ELR (cell line): ENCODE measurements at places on chromosomes 13 and 19.

DNA sequence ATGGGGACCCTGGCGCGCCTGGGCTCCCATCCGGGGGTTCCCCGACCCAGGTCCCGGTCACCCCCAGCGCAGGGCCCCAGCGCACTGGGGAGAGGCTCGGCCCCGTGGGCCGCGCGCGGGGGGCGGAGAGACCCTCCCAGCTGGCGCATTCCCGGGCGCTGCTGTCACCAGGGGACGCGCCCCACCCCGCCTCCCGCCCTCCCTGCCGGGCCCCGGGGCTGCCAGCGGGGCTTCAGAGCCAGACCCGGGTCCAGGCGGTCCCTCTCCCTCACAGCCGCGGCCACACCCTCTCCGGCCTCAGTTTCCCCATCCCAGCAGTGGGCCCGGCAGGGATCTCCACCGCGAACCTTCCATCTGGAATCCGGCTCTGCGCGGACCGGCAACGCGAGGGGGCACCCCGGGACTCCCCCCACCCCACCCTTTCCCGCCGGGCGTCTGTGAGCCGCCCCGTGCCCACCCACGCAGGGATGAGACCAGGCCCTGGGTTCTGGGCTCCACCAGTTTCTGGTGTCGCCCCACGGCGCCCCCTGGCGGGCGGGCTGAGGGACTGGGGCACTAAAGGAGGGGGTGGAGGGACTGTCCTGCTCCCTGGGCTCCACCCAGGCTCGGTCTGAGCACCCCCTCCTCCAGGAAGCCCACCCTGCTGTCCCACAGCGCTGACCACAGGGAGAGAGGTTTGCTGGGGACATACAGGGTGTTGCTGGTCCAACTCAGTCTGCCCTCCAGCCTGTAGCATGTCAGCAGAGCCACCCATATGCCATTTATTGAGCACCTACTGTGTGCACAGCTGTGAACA lies 878 bp upstream of the ADAMTSL5 start:
- peak; percentile 59 for DNase-seq

GRCh38 chr13:77298426-77298825 lies 28.5 kb downstream of the MYCBP2 start:
- no peak for DNase-seq

- DNase-seq: no peak
Observed at GRCh38 chr19:34732612-34733211, 1.3 kb upstream of the ZNF181 start.

- DNase-seq: no peak
Observed at GRCh38 chr19:29045679-29046254, 167.2 kb downstream of the UQCRFS1 start.

DNA sequence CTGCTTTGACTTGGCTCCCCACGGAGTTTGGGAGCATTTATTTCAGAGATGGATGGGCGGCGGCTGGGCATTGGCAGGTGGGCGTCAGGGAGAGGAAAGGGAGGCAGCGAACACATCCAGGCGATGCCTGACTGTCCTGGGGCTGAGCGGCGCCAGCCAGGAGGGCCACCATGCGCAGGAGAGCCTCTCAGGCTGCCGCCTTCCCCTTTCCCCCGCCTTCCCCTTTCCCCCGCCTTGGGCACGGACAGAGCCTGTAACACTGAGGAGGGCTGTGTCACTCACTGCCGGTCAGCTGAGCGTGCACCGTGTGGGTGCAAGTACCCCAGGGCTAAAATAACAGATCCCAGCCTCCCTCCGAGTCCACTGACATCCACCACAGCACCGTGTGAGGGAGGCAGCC lies 11.4 kb downstream of the MCF2L start:
- no peak for DNase-seq

DNA sequence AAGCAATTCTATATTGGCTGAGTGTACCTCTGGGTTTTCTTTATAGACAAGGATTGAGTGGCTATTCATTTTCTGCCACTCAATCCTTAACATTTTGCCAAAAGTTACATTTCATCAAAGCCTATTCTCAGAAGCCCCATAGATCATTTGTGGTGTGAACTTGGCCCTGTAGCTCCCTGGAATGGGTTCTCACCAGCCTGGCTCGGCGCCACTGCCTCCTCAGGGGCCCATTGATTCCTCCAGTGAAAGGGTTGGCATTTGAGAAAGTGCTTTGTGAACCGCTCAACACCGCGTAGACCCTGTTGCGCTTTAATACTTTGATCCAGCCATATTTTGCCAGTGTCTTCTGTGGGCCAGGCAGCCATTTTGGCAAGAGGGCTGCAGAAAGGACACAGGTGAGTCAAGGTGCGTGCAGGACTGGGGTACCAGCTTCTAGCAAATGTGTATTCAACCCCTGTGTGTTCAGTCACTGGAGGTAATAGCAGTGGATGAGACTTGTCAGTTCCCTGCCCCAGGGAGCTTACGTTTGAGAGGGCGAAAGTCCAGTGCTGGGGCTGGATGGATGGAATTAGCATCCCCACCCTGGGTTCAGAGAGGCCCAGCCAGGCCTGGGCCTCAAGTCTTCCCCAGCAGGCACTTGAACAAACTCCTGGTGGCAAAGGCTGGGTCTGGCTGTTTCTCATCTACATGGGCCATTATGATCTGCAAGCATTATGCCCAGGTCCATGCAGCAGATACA lies 3.8 kb downstream of the RAB8A start:
- no peak for DNase-seq

GRCh38 chr19:28530406-28531035 lies 682.4 kb downstream of the UQCRFS1 start:
- DNase-seq: no peak

DNA sequence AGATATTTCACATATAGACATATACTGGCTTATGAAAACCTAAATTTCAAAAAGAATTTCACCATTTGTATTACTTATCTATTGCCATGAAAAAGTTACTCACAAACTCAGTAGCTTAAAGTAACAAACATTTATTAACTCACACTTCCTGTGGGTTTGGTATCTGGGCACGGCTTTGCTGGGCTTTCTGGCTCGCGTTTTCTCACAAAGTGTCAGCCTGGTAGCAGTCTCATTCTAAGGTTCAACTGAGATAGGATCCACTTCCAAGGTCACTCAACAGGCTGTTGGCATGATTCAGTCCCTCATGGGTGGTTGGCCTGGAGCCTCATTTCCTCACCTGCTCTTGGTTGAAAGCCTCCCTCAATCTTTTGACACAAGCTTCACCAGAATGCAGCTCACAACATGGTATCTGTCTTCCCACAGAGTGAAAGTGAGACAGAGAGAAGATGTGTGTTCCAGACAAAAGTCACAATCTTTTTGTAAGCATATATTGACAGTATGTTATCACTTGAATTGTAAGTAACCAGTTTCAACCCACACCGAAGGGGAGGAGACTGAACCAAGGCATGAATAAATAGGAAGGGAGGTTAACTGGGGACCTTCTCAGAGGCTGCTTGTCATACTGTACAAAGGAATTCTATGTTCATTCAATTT lies 1065.8 kb upstream of the SPRY2 start:
- DNase-seq: peak; percentile 6

DNA sequence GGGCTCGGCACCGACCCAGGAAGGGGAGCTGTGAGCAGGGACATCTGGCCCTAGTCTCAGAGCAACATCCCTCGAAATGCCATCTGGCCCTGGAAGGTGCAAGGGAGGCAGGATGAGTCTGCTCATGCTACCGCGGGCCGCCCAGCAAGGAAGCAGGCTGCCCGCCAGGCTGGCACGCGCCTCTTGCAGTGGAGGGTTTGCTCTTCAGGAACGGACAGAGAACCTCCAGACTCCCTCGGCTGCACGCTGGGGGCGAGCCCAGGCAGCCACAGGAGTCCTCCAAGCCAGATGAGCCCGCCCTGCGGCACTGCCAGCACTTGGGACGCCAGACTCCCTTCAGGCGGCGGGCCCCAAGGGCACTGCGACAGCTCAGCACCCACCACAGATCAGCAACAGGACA lies 10.1 kb upstream of the ATP8B3 start:
- DNase-seq: no peak

DNA sequence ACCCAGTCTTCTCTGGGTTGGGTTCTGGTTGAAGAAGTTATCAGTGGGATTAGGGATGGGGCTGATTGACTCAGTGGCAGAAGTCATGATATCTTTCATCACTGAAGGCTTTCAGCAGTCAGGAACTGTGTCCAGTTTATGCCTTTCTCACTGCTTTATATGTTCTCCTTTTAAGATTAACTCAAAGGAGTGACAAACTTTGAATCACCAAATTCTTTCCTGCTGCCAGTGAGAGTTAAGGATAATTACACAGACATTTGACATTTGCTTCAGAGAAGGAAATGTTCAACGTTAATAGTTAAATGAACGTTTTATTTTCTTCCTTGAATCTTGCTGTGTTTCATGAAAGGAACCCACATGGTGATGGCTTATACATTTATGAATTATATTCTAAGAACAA lies 41.0 kb upstream of the CNMD start:
- no peak for DNase-seq

GRCh38 chr19:27767234-27767633 lies 1445.7 kb downstream of the UQCRFS1 start:
- no peak for DNase-seq

DNA sequence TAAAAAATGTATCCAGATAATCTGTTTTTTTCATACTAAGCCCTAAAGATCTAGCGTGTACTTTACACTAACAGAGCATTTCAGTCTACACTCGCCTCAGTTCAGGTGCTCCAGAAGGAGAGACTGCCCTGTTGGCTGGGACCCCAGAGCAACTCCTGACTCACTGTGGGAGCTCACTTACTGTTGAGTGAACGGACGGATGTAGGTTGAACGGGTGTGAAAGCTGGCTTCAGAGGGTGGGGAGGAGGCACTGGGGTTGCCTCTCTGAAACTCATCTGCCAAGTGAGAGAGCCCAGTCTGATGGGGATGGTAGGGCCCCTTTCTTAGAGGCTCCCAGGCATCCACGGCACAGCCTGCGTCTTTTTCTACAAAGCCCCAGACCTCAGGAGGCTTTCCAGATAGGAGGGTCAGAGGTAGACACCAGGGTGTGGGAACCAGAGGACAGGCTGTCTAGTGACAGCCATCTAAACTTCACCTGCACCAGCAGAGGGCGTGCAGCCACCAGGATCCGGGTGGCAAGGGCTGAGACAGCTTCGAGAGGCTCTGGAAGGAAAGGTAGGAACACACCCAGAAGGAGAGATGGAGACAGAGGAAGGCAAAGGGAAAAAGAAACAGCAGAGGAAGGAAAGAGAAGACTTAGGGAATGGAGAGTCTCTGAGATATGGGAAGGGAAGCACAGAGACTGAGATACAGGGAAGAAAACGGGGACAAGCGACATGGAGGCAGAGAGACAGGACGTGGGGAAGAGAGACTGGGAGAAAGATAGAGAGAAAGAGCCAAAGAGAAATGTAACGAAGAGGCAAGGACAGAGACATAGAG lies 3.7 kb downstream of the KASH5 start:
- peak; percentile 75 for DNase-seq

DNA sequence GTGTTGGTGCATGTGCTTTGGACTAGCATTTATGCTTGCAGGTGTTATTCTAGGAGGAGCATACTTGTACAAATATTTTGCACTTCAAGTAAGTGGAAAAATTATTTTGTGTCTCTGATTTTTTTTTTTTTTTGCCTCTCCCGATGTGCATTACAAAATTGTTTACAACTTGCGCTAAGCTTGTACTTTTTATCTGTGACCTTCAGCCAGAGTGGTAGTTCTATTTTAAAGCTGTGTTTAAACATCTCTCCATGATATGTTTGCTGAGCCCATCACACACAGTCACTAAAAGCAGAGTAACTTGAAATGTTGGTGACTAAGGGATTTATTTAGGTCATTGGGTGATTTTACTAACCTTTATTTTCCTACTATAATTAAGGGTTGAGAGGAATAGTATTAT lies 20.8 kb downstream of the ITM2B start:
- no peak for DNase-seq

DNA sequence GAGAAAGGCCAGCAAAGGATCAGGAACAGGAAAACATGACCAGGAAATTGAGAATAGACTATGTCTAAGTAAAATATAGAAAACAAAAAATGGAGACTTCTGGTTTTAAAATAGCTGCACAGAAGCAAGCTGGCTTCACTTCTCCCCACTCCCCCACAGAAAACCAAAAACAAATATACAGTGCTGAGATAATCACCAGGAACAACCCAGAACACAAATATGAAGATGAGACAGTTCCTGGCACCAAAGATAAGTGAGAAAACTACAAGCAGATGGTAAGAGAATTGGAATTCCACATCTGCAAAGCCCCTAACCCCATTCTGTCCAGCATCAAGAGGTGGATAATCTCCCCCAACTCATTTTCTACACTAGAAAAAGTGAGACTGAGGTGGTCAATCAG lies 397.7 kb downstream of the SUCLA2 start:
- DNase-seq: no peak

- no peak for DNase-seq
Observed at GRCh38 chr13:42168496-42168895, 103.5 kb upstream of the AKAP11 start.

- DNase-seq: peak; percentile 92
Observed at GRCh38 chr19:11693505-11694499, 44.9 kb downstream of the ZNF823 start.

- DNase-seq: peak; percentile 1
Observed at GRCh38 chr13:92317066-92317465, 909.5 kb upstream of the GPC6 start.

- no peak for DNase-seq
Observed at GRCh38 chr19:35462476-35462953, 14.5 kb downstream of the FFAR2 start.

GRCh38 chr13:112324116-112324515 lies 52.0 kb upstream of the SPACA7 start:
- DNase-seq: no peak

DNA sequence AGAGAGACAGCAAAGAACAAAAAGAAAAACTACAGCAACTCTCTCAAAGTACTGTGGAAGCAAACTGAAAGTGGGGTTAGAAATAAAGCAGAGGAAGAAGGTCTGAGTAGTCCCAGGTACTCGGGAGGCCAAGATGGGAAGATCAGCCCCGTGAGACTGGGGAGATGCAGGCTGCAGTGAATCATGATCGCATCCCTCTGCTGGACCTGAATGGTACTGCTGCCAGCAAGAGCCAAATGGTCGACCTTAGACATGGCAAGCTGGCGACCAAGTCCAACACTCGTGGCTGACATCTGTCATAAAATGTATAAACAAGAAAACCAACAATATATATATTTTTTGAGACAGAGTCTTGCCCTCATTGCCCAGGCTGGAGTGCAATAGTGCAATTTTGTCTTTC lies 33.7 kb upstream of the ZNF724 start:
- peak; percentile 66 for DNase-seq

DNA sequence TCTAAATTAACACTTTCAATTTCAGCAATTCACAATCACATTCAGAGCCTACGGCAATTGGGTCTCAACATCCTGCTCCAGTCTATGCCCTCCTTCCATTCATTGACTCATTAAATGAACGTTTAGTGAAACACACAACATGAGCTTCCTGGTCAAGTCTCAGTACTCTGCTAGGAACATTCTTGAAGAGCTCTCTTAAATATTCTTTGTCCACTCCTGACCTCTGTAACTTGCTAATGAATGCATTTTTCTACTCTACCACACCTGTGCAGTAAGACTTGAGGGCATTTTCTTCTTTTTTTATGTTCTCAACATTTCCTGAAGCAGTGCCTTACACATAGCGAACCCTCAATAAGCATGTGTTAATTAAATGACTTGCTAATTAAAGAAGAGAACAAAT lies 168.6 kb downstream of the OXGR1 start:
- no peak for DNase-seq

- DNase-seq: no peak
Observed at GRCh38 chr13:89806594-89806993, 1540.9 kb upstream of the MIR17HG start.

GRCh38 chr19:50046649-50047503 lies 21.1 kb downstream of the ZNF473 start:
- DNase-seq: peak; percentile 37

- peak; percentile 11 for DNase-seq
Observed at GRCh38 chr13:30256713-30257467, 50.5 kb downstream of the KATNAL1 start.

- DNase-seq: peak; percentile 81
Observed at GRCh38 chr13:108957369-108958012, 328.1 kb downstream of the MYO16 start.
